Fibroblast of upper back skin (primary cell): ENCODE measurements at places on chromosomes 1 and 21.

DNA sequence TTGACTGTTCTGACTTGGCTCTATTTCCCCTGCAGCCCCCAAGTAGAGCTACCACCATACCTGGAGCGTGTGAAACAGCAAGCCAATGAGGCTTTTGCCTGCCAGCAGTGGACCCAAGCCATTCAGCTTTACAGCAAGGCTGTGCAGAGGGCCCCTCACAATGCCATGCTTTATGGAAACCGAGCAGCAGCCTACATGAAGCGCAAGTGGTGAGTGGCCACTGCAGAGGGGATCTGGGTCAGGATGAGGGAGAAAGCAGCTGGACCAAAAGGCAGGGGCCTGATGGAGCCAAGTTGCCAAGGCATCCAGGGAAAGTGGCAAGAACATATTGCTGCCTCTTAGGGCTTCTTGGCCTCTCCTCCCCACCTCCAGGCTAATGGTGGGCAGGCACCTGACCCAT, 24.1 kb upstream of the TMEM222 start:
- no peak for DNase-seq

DNA sequence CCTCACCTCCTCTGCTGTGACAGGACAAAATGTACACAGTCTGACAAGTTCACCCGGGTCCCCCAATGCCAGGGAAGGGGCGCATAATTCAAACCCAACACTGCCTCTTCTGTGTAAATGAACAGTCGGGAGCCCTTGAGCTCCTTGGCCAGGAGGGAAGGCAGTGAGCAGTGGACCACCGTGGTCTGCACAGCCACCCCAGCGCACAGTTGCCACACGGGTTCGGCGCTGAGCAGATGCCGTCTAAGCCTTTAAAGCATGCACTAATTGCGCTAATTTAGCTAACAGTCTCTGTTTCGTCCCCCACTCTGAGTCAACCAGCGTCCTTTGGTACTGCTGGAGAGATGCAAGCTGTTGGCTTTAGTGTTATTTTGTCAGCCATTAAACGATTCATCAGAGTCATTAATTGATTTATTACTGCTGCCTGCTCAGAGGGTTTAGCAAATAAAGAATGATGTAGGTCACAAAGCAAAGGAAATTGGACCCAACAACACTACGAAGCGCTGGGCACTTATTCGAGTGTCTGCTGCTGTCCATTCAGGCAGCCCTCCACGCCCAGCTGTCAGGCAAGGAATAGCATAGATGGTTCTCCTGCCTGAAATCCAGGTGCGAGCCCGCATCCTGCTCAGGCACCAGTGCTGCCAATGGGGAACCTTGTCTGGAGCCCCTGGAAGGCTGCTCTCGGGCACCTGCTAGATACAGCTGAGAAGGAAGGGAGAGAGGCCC, 91.5 kb downstream of the MRPL37 start:
- no peak for DNase-seq

DNA sequence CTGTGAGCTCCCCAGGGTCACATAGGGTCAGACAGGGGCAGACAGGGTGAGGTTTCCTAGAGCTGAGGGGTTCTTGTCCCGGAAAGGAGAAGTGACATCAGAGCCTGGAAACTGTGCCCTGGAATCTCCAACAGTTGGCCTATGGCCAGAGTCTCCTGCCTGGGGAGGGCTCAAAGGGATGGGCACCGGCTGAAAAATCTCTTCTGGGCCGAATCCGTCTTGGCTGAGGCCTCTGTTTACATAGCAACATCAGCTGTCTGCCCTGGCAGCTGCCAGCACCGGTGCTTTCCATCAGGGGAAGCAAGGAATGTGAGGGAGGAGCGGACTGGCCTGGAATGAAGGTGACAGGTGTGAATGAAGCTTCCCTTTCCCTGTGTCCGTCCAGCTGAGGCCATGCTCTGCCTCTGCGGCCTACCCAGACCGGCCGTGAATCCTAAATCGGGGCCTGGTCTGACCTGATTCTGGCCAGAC, 30.7 kb downstream of the VASH2 start:
- no peak for DNase-seq

GRCh38 chr1:207306603-207307002, 14.9 kb upstream of the CD55 start:
- no peak for DNase-seq

GRCh38 chr21:32545948-32546441, 39.3 kb downstream of the TCP10L start:
- DNase-seq, result peak; percentile 58
